Activated T-helper 17 cell treated with anti-CD3 and anti-CD28 coated beads, Interleukin-2, amount 50 U/mL, for 72 hours (primary cell): ENCODE measurements at places on chromosomes 5 and 9.
A peak's percentile ranks its signal among the peaks of the same experiment; 100 is the strongest.

DNA sequence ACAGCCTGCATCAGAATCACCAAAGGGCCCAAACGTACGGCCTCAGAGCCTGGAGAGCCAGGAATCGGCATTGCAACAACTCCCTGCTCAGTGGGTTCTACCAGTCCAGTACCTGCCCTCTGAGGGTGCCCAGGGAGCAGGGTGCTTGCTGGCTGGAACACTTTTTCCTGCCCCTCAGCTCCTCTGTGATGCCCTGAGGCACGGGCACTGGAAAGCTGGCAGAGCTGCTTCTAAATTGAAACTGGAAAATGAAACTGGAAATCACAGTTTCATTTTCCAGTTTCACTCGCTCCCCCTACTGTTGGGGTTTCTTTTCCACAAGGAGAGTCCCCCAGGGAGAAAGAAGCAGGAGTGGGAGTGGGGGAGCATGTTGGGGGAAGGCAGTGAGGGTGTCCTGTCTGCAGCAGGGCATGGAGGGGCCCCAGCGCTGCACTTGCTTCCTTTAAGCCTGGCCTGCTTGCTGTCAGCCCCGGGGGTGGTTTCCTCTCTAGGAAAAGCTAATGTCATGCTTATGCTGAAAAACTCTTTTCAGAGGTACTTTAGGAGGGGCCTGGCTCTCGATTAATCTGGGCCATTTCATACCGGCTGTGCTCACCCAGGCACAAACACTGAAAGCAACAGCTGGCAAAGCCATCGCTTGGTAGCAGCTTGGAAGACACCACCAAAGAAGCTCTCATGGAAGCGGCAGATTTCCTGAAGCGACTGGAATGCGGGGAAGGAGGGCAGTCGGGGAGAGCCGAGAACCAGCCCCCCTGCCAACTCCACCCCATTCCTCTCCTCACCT, 26.2 kb downstream of the IRF1 start:
- ATAC-seq = peak; percentile 9

DNA sequence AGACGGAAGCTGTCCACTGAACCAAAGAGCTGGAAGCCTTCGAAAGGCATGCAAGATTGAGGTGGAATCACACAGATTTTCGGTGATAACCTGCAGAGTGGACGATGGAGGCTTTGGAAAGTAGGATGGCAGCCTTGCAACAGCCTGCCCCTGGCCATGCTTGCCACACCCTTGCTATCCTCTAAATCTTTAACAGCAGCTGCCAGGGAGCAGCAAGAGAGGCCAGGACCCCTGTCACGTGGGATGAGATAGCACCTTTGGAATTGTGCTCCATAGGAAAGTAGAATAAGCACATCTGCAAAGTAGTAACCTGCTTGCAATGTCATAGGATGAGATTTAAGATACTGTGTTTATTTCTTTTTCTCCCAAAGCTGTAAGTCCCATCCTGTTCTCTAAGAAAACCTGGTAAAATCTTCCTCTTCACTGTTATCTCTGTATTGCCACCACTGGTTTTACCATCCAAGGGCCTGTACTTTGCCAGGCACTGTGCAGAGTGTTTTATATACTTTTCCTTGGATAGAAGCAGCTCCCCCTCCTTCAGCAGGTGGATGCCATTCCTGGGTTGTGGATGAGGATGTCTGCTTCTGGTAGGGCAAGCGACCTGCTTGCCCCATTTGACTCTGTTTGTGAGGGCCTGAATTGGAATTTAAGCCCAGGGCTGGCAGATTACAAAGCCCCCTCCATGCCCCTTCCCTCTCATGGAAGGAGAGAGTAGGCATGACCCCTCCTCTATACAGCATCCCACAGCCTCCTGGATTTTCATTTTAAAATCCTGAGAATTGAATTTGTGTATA, 10.1 kb downstream of the TRIO start:
- ATAC-seq = no peak

DNA sequence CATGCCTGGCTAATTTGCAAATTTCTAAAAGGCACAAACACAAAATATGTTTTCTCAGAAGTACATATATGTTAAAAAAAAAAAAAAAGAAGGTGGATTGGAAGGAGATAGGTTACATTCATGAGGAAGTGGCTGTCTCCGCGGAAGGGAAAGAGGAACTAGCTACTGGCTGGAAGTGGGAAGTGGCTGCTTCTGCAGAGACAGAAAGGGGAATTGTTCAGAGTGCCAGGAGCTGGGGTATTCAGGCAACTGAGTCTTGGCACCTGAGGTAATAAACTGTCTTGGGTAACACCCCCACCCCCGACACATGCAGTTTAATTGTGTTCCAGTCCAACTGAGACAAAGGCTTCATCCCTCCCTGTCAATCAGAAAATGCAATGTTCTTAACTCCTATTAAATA, 45.6 kb downstream of the S1PR3 start:
- ATAC-seq = no peak

GRCh38 chr5:169711551-169712225, 74.6 kb downstream of the DOCK2 start:
- no peak for ATAC-seq

DNA sequence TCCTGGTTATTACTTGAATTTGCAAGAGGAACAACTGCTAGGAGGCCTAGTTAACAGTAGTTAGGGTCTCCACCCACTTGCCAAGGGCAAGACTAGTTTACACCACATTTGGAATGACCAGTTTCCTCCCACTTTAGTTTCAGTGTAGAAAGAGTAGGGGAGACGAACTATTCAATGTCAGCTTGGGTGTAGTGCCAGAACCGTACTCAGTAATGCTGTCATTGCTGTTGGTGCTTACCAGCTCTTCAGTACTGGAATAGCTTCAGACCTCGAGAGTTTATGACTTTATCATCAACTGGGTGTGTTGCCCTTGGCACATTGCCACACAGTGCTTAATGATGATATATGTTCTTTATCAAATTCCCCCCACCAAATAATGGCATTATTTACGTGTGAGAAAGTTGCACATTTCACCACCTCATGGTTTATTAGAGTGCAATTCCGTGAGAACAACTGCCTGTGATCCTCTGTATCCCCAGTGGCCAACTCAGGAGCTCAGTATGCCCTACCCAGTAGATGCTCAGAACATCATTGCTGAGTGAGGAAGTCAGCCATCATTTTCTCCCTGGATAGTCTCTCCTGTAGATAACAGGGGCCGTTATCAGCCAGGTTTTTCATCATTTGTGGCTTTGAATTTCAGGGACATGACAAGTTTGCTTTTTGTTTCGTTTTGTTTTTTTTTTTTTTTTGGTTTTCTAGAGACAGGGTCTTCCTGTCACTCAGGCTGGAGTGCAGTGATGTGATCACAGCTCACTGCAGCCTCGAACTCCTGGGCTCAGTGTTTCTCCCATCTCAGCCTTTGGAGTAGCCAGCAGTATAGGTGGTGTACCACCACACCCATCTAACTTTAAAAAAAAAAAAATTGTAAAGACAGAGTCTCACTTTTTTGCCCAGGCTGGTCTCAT, 67.3 kb downstream of the DOCK8 start:
- ATAC-seq = peak; percentile 64

- ATAC-seq = no peak
Observed at GRCh38 chr5:171573021-171573420, 153.6 kb downstream of the FGF18 start.

DNA sequence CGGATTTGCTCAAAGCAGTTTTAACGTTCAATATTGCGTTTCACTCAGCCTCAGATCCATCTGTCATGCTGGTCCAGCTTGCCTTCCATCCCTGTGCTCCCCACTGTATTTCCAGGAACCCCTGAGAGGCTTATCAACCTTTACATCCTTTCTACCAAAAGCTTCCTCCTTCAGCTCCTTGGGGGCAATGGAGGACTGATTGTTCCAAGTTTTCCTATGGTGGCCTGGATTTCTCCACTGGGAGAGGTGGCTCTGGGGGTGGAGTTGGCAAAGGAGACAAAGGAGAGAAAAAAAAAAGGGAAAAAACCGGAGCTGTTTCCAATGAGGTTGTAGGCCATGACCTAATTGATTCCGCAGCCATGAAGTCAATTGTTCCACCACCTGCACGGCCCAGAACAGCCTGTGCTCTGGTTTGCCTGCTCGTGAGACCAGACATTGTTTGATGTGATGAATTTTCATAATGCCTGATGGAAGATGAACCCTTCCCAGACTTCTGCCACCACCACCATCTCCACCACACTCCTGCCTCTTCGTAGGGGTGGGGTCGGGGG, 54.1 kb downstream of the ABLIM3 start:
- no peak for ATAC-seq

- no peak for ATAC-seq
Observed at GRCh38 chr9:36194326-36195000, 3.7 kb downstream of the CLTA start.

DNA sequence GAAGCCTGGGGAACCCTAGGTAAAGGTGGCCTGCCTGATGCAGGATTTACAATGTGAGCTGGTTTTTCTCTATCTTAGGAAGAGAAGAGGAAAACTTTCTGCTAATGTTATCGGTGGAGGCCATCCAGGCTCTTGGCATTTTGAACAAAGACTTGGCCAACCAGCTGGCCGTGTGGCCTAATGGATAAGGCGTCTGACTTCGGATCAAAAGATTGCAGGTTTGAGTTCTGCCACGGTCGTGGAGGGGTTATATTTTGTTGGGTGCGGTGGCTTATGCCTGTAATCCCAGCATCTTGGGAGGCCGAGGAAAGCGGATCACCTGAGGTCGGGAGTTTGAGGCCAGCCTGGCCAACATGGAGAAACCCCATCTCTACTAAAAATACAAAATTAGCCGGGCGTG, 9.6 kb downstream of the C9orf152 start:
- no peak for ATAC-seq

DNA sequence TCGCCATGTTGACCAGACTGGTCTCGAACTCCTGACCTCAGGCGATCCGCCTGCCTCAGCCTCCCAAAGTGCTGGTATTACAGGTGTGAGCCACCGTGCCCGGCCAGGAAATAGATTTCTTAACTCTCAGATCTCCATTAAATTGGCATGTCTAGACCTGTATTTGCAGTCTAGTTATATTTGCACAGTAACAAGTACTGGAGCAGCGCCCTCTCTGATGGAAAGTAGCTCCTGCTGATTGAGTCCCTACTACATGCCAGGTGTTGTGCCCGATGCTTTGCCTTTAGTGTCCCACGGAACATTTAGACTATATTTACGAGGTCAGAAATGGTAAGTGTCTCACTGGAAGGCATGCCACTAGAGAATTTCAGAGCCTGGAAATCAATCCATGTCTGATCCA, 15.8 kb upstream of the TMED9 start:
- no peak for ATAC-seq

DNA sequence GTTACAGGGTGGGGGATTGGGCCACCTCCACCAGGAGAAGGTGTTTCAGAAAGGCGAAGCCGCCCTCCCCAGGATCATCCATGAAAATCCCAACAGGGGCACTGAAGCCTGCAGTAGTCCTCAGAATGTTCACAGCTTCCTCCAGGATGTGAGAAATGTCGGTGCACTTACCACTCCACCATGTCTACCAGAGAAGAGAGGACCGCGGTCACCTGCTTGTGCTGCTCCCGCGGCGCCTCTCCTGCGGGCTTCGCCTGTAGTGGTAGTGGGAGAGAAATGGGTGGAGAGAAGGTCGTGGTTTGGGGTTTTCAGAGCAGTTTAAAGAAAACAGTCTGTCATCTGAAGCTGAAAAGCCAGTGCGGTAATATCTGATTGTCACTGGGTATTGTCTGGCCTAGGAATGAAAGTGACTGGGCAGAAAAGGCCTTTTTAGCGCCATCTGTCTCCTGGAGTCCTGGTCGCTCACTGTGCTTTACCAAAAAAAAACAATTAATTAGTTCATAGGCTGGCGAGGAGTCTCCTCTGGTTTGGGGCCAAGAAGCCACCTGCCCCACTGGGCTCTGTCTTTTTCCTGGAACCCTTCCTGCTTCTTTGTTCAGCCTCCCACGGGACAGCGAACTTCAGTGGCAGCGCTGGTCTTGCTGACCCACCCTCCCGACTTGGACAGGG, 23.0 kb upstream of the PPP1R26 start:
- ATAC-seq = no peak

GRCh38 chr9:103355000-103355399, 359.9 kb downstream of the CYLC2 start:
- no peak for ATAC-seq

DNA sequence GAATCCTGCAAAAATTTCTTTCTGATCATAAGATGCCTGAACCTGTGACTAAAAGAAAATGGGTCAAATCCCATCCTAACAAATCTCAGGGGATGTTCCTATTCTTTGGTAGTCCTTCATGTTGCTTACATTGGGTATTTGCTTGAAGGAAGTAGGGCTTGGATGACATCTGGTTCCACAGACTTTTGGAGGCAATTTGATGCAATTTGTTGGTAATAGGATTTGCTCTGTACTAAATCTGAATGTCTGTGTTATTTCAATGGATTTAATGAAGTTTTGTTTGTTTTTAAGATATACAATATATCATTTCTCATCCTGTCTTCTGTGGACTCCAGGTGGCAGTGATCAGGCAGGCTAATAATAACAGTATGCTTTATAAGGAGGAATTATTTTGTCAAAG, 457.9 kb downstream of the ZSWIM6 start:
- ATAC-seq = no peak

- ATAC-seq = no peak
Observed at GRCh38 chr9:37333288-37333687, 89.2 kb upstream of the GRHPR start.

DNA sequence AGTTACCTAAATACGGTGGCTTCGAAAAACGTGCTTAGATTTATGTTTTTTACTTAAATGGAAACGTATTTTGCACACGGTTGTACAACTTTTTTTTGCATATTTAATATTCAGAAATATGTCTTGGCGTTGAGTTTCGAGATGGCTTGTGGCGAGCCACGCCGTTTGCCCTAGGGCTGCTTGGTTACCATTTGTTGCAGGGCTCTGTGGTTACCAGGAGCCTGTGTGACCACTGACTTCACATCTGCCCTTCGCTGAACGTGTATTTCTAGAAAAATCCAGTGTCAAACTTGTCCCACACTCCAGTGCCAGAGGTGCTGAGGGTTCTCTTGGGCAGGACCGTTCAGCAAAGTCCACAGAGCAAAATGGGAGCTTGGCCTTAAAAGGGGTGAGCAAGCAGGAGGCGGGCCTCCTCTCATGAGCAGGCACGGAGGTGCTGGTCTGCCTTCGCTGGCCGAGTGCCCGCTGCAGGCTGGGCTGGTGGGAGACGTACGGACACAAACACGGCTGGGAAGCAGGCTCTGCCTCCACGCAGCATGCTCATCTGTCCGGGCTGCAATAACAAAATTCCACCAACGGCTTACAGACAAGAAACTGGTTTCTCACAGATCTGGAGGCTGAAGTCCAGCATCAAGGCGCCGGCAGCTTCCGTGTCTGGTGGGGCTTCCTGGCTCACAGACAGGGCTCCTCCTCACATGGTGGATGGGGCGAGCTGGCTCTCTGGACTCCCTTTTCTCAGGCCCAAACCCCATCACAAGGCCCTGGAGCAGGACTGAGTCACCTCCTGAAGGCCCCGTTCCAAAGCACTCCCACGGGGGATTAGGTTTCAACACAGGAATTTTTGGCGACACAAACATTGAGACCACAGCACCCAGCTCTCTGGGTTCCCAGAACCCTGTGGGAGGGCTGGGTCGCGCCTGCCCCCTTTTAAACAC, 5.4 kb downstream of the MRPL36 start:
- no peak for ATAC-seq

DNA sequence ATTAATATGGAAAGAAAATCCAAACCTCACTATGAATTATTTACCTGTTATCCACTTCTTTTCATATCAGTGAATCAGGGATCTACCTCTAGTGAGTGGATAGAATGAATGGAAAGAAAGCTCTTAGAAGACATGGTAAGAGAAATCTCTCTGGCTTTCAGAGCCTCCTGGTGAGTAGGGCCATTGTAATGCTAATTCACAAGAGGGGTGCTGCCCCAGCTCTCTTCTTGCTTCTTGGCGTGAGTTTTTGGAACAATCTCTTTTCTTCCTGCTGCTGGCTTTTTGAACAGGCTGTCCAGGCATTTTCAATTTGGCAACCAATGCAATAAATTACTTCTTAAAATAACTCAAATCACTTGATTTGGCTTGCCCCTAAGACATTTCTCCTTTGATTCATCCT, 49.9 kb upstream of the KCNN2 start:
- ATAC-seq = no peak
